Neuronal stem cell (in vitro differentiated cells): ENCODE measurements at places on chromosomes 7 and 10.

DNA sequence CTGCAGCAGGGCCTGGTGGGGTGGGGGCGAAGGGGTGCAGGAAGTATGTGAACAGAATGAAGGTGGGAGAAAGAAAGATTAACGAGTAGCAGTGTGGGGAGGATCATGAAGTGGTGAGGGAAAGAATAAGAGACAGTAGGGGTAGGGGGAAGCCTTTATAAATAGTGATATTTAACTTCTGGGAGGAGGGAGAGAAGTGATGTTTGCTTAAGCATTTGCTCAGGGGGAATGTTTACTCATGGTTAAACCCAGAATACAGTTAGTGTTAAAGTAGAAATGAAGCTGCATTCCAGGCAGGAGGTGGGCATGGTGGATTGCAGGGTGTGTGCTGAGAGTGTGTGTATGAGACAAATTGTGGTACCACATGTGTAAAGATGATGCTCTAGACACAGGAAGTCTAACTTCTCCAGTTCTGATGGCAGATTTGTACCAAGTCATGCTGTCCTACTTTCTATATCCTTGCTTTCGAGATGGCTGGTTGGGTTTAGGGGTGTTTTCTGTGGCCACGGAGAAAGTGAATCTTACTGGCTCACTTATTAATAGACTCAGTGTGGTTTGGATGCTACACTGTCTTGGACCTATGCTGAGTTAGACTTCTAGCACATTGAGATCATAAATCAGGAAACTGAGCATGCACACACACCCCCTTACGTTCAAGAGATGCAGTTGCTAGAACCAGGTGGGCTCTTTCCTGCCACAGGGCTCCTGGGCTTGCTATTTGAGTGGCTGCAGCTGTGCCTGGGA is 10.6 kb upstream of the DNMBP start:
- DNase-seq: no peak

DNA sequence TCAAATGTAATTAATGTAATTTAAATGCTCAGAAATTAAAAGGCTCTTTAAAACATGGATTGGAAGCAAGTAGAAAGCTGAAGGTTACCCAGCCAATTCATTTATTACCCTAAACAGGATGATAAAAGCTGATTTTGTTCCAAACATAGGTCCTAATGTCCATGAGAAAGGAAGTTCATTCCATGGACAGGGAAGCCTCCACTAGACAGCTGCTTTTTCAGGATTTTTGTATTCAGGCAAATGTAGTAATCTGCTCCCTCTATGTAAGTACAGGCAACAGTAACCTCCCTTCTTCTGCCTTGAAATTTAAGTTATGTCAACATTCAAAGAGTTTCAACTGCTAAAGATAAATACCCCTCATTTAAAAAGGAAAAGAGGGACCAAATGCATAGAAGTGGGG is 123.0 kb upstream of the WNT16 start:
- no peak for DNase-seq

GRCh38 chr10:60169111-60169510 is 220.6 kb downstream of the ANK3 start:
- DNase-seq: no peak

DNA sequence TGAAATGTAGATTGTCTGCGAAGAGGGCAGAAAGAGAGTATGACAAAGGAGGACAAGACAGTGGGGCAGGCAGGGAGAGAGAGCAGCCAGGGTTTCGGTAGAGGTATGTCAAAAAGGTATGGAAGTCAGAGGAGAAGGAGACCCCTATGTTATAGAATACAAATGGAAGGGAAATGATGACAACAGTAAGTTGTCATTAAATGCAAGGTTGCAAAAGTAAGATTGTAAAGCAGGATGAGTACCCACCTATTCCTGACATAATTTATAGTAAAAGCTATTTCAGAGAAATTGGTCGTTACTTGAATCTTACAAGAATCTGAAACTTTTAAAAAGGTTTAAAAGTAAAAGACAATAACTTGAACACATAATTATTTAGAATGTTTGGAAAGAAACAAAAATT is 126.3 kb downstream of the CFTR start:
- DNase-seq: no peak

GRCh38 chr10:16559236-16559773 is 37.6 kb upstream of the C1QL3 start:
- no peak for DNase-seq

GRCh38 chr10:122457934-122458333 is 3.4 kb upstream of the HTRA1 start:
- DNase-seq: no peak

DNA sequence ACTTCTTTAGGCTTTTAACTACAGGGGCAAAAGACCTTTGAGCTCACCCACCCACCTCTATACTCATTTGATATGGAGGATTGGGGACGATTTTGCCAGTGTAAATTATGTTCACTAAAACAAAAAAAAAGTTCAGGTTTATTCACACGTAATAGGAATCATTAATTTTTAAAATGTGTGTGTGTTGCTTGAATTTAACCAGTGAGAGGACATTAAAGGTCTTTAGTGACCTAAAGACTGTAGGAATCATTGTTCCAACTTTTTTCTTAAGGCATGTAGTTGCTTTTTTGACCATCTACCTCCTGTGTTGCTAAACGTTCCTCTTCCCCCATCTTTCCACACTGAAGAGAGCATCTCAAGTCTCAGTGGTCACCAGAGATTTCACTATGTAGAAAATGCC is 1.1 kb downstream of the SSBP1 start:
- DNase-seq: no peak

- DNase-seq: no peak
Observed at GRCh38 chr7:126776498-126776897, 476.2 kb downstream of the GRM8 start.

DNA sequence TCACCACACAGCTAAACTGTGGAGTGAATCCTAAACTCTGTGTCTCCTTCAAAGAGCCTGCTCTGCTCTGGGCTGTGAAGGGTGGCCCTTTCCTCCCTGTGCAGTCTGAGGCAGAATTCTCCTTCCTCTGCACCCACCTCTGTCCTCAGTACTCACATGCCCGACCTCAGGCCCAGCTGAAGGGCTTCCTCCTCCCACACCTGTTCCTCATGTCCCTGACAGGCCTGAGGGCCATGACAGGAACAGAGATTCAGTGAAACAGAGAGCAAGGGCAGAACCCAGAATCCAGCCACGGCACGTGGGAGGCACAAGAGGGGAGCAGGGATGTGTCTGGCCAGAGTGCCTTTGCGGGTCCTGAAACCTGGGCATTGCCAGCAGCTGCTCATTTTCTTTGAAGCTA is 13.9 kb downstream of the CREB3L2 start:
- DNase-seq: no peak

- DNase-seq: no peak
Observed at GRCh38 chr10:45505311-45505710, 131.3 kb downstream of the ALOX5 start.

DNA sequence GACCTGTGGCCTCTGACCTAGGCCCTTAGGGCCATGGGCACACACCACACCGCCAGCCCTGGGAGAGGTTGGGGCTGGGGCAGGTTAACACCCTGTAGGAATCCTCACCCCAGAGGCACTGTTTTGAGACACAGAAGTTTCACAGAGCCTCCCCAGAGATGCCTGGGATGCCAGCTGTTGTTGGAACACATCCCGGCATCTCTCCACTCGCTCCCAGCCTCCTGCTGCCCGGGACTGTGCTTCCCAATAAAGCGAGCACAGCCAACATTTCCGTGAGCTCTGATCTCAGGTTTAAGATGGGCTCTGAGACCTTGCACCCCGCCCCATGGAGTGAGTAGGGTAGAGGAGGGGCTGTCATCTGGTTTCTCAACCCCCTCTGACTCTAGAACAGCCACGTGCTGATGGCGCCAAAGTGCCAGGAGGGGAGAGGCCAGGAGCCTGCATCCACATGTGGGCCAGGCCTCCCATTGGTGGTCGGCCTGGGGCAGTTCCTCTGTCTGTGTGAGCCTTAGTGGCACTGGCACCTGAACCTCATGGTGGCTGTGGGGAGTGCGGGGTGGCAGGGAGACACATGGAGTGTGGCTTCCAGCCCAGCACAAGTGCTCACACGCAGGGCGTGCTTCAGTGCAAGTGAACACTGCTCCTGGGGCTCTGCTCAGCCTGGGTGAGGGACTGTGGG is 54.7 kb downstream of the RASGEF1A start:
- no peak for DNase-seq

- DNase-seq: peak; percentile 56
Observed at GRCh38 chr10:103661198-103661950, 167.9 kb downstream of the NEURL1 start.

GRCh38 chr7:81676105-81676811 is 93.6 kb downstream of the HGF start:
- no peak for DNase-seq

DNA sequence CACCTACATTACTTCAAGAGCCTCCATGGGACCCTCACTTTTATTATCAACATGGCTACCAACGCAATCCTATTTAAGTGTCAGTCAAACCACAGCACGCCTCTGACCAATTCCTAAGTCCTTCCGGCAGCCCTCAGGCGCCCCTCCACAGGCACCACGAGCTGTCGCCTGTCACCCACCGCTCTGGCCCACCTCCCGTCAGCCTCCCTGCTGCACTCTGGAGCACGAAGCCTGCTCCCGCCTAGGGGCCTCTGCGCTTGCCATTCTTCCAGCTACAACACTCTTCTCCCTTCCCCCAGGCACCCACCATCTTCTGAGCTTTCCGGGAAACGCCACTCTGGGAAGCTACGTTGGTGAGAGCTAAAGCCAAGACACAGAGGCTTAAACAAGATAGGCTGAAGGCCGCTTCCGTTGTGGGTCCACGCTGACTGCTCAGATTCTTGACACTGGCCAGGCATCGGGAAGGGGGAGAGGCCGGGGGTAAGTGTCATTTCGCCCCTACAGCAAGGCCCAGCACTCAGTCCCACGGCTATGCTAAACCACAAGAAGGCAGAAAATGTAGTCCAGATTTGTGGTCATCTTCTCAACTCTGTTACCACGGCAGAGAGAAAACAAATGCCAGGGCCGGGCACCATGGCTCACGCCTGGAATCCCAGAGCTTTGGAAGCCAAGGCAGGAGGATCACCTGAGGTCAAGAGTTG is 56.7 kb downstream of the GNA12 start:
- DNase-seq: no peak

DNA sequence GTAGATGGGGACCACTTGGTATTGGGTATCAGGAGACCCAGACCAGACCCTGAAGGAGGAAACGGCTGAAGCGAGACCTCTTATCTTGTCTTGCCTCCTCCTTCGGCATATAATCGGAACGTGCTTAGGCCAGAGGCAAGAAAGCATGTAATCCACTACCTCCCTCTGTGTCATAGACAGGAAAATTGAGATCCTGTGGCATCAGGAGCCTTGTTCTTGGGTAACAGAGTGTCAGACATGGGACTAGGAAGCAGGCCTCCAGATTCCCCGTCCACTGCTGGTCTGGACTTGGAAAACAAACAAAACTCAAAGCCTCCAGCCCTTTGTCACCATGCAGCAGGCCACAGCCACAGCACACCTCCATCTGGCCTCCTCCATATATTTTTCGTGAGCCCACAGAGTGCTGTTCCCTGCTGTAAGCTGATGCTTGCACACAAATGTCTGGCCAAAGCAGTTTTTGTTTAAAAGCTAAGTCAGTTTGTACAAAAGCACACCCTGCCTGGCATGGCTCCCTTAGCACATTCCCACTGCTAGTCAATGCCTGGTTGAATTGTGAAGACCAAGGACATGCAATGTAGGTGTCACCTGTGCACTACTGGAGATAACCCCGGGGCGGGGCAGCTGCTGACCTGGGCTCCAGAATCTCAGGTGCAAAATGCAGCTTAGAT is 510.9 kb downstream of the RPS24 start:
- DNase-seq: no peak

GRCh38 chr7:90242369-90243168 is 2.4 kb upstream of the CFAP69 start:
- no peak for DNase-seq

DNA sequence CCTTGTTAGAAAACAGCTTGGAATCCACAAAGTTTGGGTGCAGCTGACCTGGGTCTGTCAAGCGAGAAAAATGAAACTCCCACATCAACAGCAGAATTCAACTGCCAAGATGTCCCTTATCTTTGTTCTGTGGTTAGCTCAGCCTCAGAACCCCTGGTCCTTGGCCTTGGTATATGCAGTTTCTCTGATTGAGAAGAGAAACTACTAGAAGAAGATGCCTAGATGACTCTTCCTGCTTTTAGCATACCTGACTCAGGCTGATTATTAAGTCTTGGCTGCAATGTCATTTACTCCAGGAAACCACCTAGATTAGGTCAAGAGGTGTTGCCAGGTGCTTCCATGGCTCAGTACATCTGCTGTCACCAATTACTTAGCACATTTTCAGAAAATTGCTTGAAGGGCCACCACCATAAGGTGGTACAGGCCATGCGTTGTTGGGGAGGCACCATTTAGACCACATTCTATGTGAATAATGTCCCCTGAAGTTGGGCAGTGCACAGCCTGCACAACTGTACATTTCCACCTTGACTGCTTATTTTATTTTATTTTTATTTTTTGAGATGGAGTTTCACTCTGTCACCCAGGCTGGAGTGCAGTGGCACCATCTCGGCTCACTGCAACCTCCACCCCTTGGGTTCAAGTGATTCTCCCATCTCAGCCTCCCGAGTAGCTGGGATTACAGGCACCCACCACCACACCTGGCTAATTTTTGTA is 59.4 kb upstream of the ZNF438 start:
- no peak for DNase-seq

GRCh38 chr7:51158211-51158610 is 158.4 kb downstream of the COBL start:
- DNase-seq: no peak

GRCh38 chr10:103652599-103653281 is 159.2 kb downstream of the NEURL1 start:
- no peak for DNase-seq

DNA sequence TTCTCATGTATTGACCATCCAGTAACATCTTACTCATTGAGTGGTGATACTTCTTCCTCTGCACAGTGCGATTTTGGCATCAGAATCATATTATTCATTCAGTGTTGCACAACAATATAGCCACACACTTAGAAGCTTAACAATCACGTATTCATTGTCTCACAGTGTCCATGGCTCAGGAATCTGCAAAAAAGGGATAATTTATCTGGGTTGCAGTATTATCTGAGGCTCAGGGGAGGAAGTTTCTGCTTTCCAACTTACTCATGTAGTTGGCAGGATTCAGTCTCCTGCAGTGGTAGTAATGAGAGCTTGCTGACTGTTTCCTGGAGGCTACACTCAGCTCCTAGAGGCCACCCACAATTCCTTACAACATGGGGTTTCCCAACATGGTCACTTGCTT is 803.6 kb downstream of the SORCS1 start:
- DNase-seq: no peak

- DNase-seq: no peak
Observed at GRCh38 chr10:125082881-125083575, 77.3 kb downstream of the CTBP2 start.
